Epithelial cell of prostate (primary cell): ENCODE measurements at places on chromosomes 5 and 9.

- no peak for DNase-seq
These were observed 162.5 kb downstream of the CD180 start for GRCh38 chr5:67033880-67034651.

DNA sequence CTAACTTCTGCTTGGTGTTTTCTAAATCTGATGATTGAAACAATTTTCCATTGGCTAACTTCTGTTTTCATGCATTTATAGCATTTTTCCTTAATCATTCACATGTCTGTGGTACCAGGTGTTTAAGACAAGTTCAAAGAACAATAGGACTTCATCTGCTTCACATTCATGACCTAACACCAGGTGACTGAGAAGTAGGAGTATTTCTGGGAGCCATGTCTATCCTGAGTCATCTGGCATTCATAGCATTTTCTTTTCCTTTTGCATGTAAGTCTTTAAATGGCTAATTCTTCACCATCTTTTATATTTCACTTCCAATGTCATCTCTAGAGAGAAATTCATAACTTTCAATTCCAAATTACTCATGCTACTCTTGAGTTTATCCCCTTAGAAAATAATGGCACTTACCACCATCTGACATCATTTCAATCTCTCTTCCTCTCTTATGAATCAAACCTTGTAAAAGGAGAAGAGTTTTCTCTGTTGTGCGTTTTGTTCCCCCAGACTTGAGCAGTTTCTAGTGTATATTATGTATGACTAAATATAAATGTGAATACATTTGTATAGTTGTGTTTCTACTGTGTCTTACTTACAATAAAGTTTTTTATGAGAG lies 1196.1 kb upstream of the CDH9 start:
- no peak for DNase-seq

- DNase-seq: no peak
These were observed 37.8 kb downstream of the RABGAP1 start for GRCh38 chr9:122978601-122979000.

- DNase-seq: no peak
These were observed 21.5 kb downstream of the OLFM1 start for GRCh38 chr9:135108831-135109510.

DNA sequence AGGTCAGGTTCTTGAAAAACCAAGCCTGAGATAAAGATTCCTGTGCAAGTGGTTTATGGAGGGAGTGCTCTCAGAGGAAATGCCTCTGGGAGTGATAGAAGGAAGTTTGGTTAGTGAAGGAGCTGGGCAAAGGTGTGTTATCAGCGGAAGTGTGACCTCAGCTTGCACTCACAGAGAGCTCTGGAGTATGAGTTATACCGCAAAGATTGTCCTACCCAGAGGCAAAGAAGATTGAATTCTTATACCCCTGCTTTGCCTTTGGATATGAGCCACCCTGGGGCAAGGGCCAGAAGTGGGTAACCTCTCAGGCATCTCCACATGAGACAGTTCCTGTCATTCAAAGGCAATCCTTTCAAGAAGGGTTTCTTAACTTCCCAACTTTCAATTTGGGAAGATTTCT lies 145.6 kb downstream of the MUSK start:
- no peak for DNase-seq

DNA sequence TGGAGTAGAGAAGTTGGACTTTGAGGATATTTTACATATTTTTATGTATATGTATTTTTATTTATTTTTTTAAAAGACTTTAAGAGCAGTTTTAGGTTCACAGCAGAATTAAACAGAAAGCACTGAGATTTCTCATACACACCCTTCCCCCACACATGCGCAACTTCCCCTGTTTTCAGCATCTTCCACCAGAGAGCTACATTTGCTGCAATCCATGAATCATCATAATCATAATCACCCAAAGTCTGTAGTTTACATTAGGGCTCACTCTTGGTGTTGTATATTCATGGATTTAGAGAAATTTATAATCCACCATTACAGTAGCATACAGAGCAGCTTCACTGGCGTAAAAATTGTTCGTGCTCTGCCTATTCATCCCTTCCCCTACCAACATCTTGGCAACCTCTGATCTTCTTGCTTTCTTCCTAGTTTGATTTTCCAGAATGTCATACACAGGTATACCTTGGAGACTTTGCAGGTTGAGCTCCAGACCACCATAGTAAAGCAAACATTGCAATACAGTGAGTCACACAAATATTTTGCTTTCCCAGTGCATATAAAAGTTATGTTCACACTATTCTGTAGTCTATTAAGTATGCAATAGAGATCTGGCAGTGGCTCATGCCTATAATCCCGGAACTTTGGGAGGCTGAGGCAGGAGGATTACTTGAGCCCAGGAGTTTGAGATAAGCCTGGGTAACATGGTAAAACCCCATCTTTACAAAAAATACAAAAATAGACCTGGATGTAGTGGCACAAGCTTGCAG lies 9.6 kb upstream of the CCDC171 start:
- DNase-seq: no peak

GRCh38 chr9:1300941-1301340 lies 250.8 kb downstream of the DMRT2 start:
- DNase-seq: no peak

DNA sequence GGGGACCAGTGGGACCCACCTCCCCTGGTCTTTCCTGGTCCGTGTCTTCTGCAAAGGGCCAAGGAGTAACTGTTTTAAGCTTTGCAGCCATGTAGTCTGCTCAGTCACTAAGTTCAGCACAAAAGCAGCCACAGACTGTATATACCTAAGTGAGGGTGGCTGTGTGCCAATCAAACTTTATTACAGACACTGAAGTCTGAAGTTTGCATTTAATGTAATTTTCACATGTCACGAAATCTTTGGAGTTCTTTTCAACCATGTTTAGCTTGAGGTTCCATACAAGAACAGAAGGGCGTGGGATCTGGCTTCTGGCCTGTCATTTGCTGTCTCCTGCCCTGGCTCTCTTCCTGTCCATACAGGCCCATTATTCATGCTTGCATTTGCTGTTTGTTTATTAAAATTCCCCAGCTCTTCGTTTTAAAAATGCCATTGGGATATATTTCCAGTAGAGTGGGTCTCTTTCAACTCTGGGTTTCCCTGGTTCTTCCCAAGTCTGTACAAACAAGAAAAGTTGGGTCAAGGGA lies 64.2 kb upstream of the ECM2 start:
- no peak for DNase-seq

DNA sequence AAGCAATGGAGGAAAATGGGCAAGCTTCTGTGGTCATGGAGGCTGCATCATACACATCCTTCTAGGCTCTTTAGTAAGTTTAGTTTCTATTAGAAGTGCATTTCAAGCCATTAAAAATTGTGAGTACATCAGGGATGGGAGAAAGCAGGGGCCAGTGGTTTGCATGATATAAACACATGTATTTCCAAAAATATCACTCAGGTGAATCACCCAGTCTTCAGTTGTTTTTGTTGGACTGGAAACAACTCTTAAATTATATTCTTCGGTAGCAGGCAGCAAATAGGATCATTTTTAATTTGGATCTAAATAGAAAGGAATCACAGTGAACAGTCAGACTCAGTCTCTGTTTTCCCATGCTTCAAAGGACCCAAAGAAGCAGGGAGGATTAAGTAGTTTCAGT lies 657.9 kb downstream of the TLR4 start:
- no peak for DNase-seq

- no peak for DNase-seq
These were observed 88.1 kb downstream of the KCNN2 start for GRCh38 chr5:114449860-114450421.

DNA sequence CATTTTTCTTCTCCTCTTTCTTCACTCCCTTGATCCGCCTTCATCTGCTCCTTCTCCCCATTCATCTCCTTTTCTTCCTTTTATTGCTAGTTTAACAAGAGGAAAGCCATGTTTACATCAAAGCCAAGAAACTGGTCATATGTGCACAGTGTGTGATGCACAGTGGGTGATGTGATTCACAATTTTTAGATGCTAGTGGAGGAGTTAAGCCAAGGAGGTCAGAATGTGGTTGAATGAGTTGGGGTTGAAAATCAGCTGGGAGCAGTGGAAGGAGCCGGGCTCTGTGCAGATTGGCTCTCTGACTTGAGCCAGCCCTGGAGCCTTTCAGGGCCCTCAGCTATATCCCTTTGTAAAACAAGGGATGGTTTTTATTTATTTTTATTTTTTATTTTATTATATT lies 7.3 kb downstream of the ACER2 start:
- DNase-seq: no peak

GRCh38 chr5:77816686-77817085 lies 40.5 kb upstream of the TBCA start:
- no peak for DNase-seq

DNA sequence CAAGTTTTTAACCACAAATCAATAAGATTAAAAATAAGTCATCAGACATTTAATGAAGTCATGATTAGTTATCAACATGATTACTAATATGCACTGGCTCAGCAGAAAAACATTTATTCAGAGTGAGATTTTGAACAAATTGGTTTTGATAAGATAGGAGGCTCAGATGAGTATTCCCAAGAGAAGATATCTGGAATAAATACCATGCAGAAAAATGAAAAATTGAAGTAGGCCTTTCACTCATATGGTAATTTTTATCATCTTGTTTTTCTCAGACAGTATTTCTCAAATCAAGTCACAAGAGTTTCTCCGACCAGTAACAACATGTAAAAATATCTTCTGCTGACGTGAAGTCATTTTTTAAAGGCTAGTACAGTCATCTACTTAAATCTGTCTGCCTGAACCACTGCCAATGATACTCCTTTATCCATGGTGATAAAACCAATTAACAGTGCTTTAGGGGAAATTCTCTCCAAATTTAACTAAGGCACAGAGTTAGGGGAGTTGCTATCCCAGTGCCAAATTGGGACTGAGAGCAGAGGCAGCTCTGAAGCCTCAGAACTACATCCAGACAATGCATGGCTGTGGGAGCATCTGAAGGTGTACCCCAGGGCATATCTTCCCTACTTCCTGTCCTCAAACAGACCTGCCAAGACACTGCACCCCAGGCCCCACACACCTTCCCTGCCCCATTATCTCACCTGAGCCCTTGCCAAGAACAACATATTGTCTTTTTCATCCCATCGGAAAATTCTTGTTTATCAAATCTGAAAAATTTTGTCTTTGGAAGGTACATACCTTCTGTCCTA lies 105.5 kb upstream of the TSLP start:
- peak; percentile 87 for DNase-seq

GRCh38 chr5:179975713-179976134 lies 68.0 kb upstream of the TBC1D9B start:
- DNase-seq: no peak

GRCh38 chr5:140553657-140554056 lies 3.6 kb downstream of the SRA1 start:
- DNase-seq: peak; percentile 67

DNA sequence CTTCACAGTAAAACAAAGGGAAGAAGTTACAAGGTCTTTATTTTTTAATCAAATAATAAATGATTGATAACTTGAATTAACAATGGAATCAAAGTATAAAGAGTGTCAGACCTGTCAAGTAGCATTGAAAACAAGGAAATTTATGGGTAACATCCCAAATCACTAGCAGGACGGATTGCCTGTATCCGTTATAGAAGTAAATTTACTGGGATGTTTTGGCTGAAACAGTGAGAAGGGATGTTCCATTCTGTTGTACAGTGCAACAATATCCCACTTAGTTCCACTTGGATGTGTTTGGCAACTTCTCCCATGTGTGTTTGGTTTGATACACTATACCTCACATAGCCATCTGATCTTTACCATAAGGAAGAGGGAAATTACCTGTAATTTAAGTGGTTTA lies 421.0 kb upstream of the CHD1 start:
- DNase-seq: no peak

- no peak for DNase-seq
These were observed 187.8 kb downstream of the NXNL2 start for GRCh38 chr9:88722753-88723152.

- no peak for DNase-seq
These were observed at the start of gene GZMA for GRCh38 chr5:55102348-55102747. Gene GZMA, plus strand, starts transcription at chr5:55102646. Its CDS starts 37 bp downstream, at chr5:55102683.

GRCh38 chr5:54643685-54644106 lies 126.1 kb downstream of the SNX18 start:
- DNase-seq: peak; percentile 55
